Hypothalamus (tissue), 51 donors: ENCODE measurements at places on chromosomes 12 and 14.

GRCh38 chr14:92973261-92973797, 50.4 kb downstream of the CHGA start:
- DNase-seq, result peak; percentile 82

- no peak for DNase-seq
These were observed 23.7 kb downstream of the PLXNC1 start for GRCh38 chr12:94172031-94172430.

DNA sequence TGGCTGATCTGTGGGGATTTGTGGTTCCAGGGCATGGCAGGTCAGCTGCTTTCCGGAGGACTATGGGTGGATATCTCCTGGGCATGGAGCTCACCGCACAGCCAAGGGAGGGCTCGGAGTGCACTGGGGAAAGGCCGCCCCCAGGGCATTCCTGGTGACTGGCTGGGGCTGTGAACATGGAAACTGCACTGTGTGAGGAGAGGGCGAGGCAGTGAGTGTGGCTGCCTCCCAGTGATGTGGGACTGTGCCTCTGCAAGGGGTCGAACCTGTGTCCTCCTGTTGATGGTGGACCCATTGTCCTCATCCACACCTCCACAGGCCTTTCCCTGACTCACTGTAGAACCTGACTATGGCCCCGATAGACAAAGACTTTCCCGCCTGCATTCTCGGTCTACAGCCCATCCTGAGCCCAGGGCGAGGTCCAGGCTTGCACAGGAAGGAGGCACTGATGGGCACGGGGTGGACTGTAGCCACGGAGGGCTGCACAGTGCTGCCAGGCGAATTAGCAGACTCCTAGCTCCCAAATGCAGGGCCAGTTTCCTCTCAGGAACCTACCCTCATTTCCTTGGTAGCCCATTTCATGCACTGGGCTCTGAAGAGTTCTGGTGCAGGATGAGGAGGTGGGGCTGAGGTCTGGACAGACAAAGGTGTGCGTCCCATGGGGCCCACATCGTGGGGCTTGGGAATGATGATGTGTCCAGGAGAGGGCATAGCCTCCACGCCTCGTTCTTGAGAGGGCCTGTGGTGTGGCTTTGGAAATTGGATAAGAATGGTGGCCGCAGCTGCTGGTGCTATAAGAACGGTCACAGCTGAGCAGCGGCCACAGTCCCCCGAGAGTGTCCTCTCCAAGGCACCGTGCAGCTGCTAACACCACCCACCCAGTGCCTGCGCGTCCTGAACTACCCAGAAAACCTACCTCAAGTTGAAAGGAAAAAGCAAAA, 415.1 kb downstream of the TMEM121 start:
- no peak for DNase-seq

DNA sequence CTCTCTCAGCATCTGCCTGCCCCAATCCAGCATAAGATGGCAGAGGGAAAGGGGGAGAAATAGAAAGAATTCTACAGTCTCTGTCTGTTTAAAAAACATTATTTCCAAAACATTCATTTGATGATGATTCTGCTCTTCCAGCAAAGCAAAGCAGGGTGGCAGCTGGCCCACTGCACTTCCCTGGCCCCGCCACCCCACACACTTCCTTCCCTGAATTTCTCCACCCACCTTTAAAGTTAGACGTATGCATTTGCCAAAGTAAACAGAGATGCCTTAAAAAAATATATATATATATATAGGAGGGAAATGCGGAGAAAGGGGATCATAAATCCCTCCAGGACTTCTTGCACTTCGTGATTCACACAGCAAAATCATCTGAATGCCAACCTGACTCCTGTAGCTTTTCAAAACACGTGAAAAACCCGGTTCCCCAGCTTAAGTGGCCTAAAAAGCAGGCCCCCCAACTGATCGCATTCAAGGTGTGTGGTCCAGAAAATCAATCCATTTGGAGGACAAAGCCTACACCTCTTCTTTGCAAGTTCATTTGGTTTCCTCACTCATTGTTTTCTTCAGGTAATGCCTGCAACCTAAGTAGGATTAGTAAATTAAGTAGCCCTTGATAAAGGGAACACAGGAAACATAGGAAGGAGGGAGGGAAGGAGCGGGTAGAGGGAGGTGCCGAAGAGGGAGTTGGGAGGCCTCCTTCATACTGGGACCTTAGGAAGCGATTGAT, 68.8 kb downstream of the LLPH start:
- no peak for DNase-seq

DNA sequence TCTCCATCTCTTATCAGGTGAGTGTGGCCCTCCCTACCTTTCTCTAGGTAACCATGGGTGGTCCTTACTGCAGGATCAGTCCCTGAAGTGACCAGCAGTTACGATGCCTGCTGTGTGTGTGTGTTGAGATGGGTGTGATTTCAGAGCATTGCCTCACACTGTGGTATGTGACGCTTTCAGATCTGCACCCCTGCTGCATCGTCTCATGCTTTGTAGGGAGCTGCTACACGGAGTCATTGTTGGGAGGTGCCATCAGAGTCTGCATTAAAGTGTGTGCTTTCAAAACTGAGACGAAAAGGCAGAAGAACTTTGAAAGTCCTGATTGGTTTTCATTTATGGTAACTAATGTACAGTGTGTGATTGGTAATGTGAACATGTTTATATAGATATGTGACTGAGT, 150.5 kb downstream of the PELI2 start:
- no peak for DNase-seq
